GOT3 (cell line): ENCODE measurements at places on chromosomes 2 and 18.

- no peak for DNase-seq
Measured at GRCh38 chr2:29459445-29460179, 344.4 kb downstream of the CLIP4 start.

GRCh38 chr2:61233581-61233980, 71.6 kb downstream of the C2orf74 start:
- DNase-seq, result no peak

DNA sequence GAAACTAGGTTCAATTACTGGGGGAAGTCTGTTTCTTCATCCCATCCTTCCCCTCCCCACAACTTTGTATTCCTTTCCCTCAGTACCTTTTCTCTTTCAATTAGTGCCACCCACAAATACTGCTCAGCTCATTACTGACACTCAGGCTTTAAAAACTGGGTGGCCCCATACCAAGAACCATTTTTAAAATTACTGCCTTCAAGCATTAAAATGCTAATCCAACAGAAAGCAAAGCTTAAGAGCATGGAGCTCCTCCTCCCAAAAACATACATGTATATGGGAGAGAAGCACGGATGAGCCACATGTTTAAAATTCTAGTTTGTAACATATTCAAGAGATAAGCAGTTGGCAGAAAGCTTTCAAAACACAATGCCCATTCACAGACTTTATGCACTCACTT, 44.0 kb downstream of the IRS1 start:
- DNase-seq, result no peak

- DNase-seq, result no peak
Measured at GRCh38 chr2:234564699-234565098, 67.8 kb upstream of the ARL4C start.

DNA sequence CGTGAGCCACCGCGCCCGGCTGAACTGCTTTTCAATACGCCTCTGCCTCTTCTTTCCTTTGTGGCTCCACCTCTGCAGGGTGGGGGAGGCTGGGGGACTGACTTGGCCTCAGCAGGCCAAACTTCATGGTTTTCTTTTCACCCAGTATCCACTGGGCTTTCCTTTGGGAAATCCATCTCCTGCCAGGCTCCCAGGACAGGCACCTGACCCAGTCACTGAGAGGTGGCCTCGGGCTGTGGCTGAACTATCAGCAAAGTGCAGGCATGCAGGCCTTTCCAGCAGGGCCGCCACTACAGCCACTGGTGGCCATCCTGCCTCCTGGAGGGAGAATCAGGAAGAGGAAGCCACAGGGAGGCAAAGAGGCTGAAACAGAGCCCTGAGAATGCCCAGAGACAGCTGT, 33.4 kb upstream of the SEMA4C start:
- no peak for DNase-seq

DNA sequence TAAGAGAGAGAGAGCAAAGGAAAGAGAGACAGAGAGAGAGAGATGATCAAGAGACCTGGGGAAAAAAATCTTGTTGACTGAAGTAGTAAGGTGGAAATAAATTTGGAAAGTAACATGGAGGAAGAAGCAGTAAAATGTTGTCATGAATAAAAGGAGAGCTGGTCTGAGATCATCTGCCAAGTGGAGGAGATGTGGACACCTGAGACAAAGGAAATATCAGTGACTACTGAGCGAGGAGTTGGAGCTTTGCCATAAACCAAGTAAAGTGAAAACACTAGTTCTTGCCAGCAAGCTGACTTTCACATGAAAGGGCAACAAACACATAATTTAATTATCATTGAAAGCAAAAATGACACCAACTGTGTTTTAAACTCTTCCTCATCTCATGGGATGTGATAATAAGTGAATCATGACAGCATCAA, 49.0 kb upstream of the DSG1 start:
- DNase-seq, result no peak

DNA sequence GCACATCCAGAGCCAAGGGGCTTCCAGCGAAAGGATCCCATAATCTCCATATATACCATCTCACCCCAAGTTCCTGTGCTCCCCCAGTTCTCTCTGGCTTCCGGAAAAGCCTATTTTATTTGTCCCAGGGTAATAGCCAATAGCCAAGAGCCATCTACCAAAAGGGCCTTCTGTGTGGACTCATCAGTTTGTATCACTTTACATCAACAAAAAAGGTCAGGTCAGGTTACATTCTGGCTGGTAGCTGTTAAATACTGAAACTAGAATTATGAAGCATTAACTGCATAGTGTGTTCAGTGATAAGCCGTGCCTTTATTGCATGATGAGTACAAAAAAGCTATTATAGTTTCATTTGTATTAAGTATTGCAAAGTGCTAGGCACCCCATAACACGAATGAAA, 223.7 kb downstream of the IRS1 start:
- DNase-seq, result no peak

DNA sequence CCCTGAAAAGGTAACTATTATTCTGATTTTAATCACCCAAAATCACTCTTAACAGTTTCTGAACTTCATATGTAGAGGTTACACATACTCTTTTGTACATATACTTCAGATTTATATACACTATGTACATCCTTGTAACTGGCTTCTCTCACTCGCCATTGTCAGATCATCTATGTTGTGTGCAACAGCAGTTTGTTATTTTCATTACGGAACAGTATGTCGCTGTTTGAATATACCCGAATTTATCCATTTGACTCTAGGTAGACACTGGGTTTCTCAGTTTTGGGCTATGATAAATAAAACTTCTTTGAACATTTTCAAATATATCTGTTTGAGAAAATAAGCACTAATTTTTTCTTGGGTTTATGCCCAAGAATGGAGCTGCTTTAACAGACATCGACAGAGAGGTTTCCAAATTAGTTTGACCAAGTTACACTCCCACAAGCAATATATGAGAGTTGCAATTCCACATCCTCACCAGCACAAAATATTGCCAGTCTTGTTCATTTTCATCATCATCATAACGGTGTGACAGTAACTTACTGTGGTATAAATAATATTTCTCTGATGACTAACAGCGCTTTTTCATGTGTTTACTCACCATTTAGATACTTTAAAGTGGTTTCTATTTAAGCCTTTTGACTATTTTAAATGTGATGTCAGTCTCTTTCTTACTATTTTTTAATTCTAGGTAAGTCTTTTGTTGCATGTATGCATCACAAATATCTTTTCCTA, 80.9 kb downstream of the SMC6 start:
- DNase-seq, result no peak

DNA sequence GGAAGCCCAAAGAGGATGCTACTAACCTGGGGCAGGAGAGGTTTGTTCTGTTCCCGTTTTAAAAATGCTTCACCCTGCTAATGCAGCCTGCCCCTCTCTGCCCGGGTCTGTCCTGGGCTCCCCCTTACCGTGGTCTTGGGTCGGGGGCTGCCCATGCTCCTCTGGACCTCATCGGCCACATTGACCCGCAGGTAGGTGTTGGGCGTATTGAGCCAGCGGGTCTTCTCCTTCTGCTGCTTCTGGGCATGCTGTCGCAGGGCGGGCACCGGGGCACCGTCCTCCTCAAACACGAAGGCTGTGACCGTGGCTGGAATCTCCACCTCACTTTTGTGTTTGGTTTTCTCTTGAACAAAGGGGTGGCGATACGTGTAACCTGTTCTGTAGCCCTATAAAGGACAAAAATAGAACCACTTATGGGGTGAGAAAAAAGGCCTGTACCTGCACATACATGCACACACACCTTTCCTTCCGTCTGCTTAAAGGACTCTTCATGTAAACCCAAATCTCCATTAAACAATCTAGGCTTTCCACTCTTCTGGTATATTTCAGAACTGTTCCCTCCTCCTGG, 89.3 kb downstream of the ADD2 start:
- DNase-seq, result no peak

- DNase-seq, result no peak
Measured at GRCh38 chr2:187842978-187843847, 289.0 kb upstream of the TFPI start.

GRCh38 chr18:36405611-36406010, 108.1 kb downstream of the FHOD3 start:
- DNase-seq, result no peak
